ENCODE measurements at places on chromosomes 12 and 14.

DNA sequence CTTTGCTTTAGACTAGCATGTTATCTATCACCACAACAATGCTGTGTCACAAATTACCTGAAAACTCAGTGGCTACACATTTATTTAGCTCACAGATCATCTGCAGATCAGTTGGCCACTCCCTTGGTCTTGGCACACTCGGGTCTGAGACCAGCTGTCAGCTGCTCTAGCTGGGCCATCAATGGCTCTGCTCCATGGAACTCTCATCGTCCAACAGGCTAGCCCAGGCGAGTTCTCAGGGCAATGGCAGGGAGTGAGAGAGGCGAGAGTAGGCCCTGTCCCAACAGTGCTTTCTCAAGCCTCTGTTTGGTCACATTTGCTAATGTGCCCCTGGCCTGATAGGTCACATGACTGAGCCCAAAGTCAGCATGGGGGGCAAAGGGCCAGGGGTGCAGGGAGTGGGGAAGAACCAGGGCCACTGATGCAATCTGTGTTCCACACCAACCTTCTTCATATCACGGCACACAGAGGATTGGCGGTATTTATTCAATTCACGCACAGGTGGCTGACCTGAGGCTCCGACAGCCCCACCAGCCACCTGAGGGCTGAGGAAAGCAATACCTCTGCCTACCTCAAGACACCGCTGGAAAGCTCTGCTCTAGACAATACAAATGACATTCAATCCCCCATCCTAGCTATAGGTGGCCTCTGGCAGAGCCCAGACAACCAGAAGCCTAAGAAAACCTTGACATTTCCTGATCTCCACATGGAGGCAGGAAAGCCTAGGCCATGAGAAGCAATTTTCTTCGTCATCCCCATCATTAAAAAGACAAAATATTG lies 82.5 kb downstream of the NT5DC3 start:
- DNase-seq: no peak

GRCh38 chr14:96380735-96381134 lies 11.2 kb upstream of the AK7 start:
- no peak for DNase-seq

GRCh38 chr14:74858022-74858421 lies 17.9 kb downstream of the PROX2 start:
- DNase-seq: no peak

- no peak for DNase-seq
These were observed 21.9 kb upstream of the ZFP36L1 start for GRCh38 chr14:68814539-68815297.

DNA sequence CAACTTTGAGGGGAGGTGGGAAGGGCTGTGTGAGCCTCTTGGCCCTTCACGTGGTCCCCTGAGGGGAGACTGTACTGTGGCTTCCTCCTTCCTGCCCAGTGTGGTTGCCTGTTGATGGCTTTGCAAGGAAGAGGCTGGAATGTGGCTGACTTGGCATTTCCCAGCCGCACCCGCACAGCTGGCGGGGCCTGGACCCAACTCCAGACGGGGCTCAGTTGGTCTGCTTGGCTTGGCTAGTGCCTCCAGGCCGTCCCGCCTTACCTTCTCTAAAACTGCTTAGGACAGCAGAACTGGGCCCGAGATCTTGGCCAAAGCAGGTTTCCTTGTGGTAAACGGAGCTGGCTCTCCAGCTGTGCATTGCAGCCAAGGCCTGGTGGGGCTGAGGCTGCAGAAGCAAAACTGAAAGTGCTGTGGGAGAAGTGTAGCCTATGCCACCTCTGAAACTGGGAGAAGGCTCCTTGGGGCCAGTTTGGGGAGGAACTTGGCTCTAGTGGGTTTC lies 139.5 kb downstream of the SMOC1 start:
- no peak for DNase-seq

DNA sequence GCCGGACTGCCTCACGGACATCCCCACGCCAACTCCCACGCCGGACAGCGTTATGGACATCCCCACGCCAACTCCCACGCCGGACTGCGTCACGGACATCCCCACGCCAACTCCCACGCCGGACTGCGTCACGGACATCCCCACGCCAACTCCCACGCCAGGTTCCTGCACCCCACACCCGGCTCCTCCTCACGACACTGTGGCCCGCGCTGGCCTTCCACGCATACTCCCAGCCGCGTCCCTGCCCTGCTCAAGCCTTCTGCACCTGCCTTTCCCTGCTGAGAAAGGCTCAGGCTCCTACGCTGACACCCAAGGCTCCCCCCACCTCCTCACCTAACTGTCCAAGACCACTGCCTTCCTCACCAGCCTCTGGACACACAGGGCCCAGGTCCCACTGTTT lies 9.7 kb downstream of the CACNA2D4 start:
- no peak for DNase-seq

GRCh38 chr12:125470838-125471783 lies 405.9 kb downstream of the AACS start:
- DNase-seq: no peak
